Kidney tubule cell (primary cell): ENCODE measurements at places on chromosomes 1 and 21.

- DNase-seq, result peak; percentile 50
Measured at GRCh38 chr1:97739596-97740103, 181.2 kb downstream of the DPYD start.

DNA sequence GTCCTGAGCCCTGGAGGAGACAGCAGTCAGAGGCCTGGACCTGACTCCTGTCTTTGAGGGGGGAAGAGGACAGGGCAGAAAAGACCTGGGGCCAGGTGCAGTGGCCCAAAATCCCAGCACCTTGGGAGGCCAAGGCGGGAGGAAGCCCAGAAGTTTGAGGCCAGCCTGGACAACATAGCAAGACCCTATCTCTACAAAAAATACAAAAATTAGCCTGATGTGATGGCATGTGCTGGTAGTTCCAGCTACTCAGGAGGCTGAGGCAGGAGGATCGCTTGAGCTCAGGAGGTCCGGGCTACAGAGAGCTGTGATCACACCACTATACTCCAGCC is 104.5 kb upstream of the ARHGEF16 start:
- DNase-seq, result no peak

DNA sequence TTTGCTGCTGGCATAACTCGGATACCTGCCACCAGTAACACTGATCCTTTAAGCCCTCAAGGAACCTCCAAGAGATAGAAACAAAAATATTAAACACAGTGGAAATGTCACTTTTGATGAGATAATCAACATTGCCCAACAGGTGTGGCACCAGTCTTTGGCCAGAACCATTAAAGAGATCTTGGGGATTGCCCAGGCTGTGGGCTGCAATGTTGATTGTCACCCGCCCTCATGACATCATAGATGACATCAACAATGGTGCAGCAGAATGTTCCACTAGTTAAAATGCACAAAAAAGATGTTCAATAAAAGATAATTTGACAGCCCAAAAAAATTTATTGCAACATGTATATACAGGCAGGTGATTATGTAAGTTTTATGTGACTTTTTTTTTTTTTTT is 20.2 kb upstream of the ZMYM1 start:
- no peak for DNase-seq

- DNase-seq, result no peak
Measured at GRCh38 chr1:150207281-150207971, 28.5 kb downstream of the ANP32E start.

GRCh38 chr1:17822741-17823426 is 67.8 kb downstream of the ACTL8 start:
- no peak for DNase-seq

DNA sequence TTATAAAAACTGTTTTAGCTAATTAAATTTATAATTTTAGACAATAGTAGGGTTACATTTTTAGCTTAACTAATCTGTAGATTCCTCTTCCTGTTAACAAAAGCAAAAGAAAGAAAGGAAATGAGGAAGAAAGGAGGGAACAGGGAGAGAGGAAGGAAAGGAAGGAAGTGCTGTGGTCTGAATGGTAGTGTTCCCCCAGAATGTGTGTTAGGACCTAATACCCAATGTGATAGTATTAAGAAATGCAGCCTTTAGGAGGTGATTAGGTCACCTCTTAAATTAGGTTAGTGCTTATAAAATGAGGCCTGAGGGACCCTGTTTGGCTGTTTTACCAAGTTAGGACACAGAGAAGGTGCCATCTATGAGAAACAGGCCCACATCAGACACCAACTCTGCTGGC is 136.9 kb upstream of the SAMSN1 start:
- DNase-seq, result no peak

DNA sequence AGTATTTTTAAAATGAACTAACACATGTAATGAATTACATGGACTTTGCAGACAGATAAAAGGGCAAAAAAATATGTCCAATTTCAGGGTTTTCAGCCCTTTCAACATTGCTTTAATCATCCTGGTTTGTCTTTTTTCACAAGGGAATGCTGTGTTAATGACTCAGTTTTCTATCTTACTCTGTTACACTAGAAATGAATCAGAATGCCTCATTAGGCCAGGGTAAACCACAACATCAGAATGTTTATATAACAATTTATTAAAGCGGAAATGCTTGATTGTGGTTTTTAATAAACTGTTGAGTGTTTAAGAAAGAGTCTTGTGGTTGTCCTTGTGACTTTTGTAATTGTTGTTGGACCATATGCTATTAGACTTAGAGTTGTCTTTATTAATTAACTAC is 13.5 kb downstream of the GORAB start:
- peak; percentile 57 for DNase-seq

GRCh38 chr1:32091176-32091575 is 16.7 kb upstream of the KPNA6 start:
- DNase-seq, result no peak

- no peak for DNase-seq
Measured at GRCh38 chr1:231818337-231818736, 191.7 kb downstream of the DISC1 start.

GRCh38 chr1:10074852-10075730 is 42.3 kb downstream of the UBE4B start:
- no peak for DNase-seq

GRCh38 chr1:209341673-209342420 is 241.7 kb upstream of the CAMK1G start:
- peak; percentile 41 for DNase-seq

DNA sequence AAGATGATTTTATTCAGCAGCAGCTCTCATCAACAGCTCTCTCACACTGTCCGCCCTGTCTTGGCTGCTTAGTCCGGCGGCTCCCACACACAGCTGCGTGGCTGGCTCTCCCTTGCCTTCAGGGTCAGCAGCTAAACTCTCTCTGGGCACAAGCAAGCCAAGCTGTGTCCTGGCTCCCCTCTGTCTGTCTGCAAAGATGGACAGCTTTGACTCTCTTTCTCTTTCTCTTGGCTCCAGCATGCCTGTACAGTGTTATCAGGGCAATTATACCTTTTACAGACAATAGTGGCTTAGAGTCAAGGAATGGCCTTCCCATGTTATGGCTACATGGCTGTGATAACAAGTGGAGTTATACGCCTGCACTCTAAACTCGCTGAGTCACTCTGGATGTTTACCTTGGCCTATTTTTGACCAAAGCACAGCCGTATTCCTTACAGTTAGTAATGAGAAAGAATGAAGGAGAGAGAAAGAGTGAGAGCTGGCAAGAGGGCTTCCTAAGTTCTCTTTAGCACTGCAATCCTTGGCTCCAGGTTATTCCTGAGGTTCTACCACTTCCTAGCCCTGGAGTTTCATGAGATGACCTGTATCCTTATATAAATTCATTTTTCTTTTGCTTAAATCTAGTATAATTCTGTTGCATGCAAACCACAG is 59.9 kb upstream of the ZSWIM5 start:
- peak; percentile 54 for DNase-seq

- DNase-seq, result no peak
Measured at GRCh38 chr21:27425172-27425571, 458.3 kb upstream of the ADAMTS5 start.

DNA sequence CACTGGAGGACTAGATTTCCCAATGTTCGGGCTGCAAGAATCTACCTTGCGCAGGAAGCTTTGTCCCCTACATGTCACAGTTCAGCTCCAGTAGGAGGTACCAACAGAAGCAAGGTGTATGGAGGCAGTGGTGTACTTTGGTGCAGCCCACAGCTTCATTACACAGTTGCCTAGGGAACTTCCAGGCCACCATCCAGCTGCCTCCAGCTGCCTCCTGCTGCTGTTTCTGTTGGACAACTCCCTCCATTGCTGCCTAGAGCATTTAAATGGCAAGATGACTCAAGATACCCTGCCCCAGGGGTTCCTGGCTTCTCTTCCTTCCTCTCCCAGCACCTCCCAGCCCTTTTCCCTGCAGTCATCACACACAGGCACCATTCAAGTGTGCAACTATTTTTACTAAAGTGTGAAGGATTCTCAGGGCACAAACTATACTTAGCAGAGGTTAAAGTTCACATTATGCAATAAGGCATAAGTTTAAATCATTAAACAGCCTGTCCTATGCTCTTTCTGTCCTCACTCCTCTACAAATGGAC is 39.0 kb upstream of the ATP1A1 start:
- peak; percentile 65 for DNase-seq

GRCh38 chr1:161378014-161378413 is 10.3 kb upstream of the CFAP126 start:
- DNase-seq, result no peak

DNA sequence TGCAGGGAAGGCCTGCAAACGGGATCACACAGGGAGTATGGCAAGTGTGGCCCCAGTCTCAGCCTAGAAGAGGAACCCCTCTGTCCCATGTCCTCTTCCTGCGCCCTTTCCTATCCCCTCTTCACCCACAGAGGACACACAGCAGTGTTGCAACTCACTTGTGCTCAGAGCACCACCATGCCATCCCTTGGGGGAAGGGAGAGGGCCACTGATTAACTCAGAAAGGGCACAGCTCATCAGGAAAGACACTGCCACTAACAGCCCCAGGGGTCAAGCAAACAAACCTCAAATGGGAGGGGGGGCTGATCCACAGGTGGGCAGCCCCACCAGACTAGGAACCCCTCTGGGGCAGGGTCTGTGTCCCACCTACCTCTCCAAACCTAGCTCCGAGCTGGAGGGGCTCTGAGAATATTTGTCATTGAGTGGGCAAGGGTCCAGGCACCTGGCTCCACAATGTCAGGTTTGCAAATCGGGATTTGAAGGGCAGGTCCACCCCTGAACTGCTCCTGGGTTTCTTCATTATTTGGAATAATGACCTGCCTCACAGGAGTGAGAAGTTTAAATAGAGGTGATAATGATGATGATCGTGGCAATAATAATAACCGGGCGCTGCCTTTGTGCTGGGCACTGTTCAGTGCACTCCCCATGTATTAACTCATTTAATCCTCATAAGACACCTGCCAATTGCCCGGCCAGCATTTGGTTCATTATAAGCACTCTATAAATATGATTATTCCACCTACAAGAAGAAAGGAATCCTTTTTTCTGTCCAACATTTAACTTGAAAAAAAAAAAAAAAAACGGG is 1.0 kb downstream of the ALDH4A1 start:
- peak; percentile 47 for DNase-seq

GRCh38 chr1:56904663-56905397 is 50.2 kb downstream of the C8A start:
- no peak for DNase-seq

DNA sequence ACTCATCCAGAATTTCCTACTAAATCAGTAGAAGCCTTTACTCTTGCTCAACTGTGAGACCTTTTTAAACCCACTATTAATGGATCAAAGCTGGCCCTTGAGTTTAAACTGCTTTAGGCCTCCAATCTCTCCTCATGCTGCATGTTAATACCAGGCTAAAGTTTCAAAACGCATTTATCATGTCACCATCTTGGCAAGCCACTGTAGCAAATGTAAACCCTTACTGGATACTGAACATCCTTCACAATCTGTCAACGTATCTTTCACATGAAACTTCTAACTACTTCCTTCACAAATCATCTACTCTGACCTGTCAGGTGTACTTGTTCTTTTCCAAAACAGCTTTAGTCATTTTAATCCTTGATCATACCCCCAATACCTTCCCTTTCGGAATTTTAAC is 3.0 kb downstream of the PAXBP1 start:
- no peak for DNase-seq

DNA sequence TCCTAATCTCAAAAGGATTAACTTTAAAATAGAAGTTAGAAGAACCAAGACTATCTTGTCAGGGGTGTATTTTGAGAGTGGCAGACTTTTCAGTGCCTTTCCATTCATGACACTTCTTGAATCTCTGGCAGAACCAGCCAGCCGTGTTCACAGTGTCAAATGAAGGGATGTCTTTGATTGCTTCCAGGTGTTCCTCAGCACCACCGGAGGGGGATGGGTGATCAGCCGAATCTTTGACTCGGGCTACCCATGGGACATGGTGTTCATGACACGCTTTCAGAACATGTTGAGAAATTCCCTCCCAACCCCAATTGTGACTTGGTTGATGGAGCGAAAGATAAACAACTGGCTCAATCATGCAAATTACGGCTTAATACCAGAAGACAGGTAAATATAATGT is 32.3 kb downstream of the FMO1 start:
- DNase-seq, result no peak

DNA sequence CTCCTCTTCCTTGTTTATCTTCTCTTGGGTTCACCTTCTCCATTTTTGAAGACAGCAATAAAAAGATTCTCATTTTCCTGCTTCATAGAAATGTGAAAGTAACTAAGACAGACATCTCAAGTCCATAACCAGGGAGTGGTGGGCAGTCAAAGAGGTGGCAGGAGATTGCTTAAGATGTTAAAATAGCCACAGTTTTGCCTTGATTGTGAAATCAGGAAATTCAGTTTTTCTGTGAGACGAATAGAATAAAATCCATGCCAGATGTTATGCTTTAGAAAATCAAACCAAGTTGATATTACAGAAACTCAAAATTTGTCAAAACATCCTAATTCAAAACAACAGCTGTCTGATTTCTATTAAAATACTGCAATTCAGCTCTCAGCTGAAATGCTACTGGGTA is 57.2 kb downstream of the TNN start:
- DNase-seq, result no peak

GRCh38 chr21:33844104-33844889 is 71.3 kb downstream of the ATP5PO start:
- no peak for DNase-seq

DNA sequence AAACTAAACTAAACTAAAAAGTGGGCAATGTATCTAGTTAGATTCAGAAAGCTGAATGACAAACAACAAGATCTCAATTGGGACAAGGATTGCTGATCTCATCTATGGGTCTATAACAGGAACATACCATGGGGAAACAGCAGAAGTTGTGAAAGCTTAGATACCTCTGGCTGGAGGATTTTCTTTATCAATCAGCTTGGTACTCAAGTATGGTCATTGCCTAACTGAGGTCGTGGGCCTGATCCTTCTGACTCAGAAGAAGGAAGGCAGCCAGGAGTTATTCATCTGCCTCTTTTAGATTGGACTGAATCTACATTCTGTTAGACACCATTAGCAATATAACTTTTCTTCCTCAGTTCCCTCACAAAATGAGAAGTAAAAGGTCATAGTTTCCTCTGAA is 39.7 kb downstream of the DNTTIP2 start:
- peak; percentile 60 for DNase-seq

DNA sequence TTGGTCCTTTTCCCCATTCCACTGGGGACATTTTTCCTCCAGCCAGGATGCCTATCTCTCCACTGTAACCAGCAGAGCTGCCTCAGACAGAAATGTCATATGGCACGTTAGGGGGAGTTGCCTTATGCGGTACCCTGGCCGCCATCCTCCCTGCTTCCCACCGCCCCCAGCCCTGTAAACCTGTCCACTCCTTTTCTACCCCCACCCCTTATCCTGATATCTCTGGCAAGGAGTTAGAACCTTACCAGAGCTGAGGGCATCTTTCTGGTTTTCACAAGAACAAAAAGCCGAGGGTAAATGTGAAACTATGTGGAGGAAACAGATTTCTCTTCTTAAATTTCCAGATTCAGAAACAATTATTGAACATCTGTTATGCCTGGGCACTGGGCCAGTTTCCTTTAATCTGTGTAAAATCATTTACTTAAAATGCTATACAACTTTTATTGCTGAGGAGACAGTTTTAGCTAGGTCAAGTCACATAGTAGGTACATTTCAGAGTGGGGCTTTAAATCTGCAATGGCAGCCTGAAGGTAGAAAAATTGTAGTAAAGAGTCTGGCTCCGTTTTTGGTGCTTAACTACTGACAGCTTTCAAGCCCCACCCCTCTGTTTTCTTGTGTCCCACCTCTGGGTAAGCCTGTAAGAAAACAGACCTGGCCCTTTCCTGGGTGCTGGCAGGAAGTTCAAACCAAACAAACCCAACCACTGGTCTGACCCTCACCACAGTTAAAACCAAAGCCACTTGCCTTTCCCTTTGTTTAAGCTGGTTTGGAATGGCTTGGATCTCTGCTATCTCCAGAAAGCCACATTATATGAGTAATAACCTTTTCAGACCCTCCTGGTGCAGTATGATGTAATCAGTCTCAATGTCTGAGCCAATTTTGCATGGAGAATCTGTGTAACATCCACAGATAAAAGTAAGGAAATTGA is 319.0 kb downstream of the HHAT start:
- DNase-seq, result peak; percentile 56
